ENCODE measurements at places on chromosomes 2 and 18.

- DNase-seq, result no peak
Observed at GRCh38 chr2:209619782-209620181, 151.8 kb upstream of the UNC80 start.

DNA sequence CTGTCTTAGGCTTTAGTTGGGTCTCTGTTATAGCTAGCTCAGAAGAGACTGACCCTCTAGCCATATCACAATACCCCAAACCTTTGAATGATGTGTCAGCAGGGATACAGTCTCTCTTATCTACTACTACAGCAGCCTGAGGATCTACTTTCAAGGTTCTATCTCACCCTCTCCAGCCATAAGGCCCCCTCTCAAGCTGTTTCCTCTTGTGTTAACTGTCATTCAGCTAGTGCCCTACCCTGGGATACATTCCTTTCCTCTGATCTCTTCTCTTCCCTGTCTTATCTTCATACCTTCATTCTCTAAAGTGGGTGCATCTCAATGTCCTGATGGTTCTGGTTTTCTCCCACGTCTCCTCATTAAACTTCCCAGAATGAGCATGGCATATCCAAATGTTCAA, 434.7 kb downstream of the NRXN1 start:
- DNase-seq, result no peak

DNA sequence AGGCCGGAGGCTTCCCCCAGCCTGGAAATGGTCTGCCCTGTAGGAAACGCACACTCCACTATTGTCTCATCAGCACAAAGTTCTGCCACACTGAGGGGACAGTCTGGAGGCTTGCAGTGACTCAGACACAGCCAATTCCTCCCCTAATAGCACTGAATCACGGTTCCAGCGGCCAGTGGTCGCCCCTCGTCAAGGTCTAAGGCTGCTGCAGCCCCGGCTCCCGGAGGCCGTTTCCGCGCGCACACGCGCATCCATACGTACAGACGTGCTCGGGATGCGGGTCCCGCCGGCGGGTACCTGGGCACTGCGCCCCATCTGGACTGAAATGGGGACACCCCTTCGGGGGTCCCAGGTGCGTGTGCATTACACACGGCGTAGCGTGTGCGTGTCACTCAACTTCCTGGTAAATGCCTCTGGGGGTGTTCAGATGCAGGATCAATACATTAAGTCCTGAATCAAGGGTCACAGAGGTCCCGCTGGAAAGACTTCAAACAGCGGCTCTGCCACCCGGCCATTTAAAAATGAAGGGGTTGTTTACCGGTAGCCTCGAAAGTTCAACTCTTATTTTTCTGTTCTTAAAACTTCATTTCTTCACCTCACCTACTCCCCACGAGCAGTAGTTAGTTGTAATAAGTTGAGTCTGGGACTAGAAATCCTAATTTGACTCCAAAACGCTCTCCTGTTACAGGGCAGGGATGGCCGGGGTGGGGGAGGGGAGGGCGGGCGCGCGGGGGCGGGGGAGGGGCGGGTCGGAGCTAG, 572 bp upstream of the ZNF516 start:
- DNase-seq, result no peak

- no peak for DNase-seq
Observed at GRCh38 chr18:57585855-57586250, 649 bp downstream of the FECH start.

DNA sequence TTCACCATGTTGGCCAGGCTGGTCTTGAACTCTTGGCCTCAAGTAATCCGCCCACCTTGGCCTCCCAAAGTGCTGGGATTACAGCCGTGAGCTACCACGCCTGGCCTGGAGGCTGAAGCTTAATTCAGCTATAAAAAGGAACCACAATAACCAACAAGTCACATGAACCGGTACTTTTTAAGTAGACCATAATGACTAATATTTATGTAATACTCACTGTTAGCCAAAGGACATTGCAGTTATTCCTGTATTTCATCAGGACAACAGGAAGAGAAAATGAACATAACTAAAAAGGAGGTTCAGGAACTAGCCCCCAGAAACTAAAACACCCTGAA, 49.0 kb upstream of the TMEM87B start:
- no peak for DNase-seq

- DNase-seq, result no peak
Observed at GRCh38 chr2:203327582-203327900, 653 bp upstream of the ABI2 start.

- DNase-seq, result no peak
Observed at GRCh38 chr2:10932345-10933151, 20.8 kb downstream of the KCNF1 start.

DNA sequence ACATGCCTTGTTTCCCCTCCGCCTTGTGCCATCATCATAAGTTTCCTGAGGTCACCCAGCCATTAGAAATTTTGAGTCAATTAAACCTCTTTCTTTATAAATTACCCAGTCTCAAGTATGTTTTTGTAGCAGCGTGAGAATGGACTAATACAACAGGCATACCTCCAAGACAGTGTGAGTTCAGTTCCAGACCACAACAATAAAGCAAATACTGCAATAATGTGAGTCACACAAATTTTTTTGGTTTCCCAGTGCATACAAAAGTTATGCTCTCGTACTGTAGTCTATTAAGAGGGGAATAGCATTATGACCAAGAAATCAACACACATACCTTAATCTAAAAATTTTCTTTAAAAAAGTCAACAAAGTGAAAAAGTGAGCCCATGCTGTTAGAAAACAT, 217.2 kb downstream of the NR4A2 start:
- no peak for DNase-seq

GRCh38 chr18:38552732-38553321, 987.2 kb upstream of the CELF4 start:
- no peak for DNase-seq

GRCh38 chr2:121897335-121897970, 142.0 kb downstream of the TSN start:
- no peak for DNase-seq

- no peak for DNase-seq
Observed at GRCh38 chr18:57359433-57359832, 7.1 kb downstream of the ST8SIA3 start.

DNA sequence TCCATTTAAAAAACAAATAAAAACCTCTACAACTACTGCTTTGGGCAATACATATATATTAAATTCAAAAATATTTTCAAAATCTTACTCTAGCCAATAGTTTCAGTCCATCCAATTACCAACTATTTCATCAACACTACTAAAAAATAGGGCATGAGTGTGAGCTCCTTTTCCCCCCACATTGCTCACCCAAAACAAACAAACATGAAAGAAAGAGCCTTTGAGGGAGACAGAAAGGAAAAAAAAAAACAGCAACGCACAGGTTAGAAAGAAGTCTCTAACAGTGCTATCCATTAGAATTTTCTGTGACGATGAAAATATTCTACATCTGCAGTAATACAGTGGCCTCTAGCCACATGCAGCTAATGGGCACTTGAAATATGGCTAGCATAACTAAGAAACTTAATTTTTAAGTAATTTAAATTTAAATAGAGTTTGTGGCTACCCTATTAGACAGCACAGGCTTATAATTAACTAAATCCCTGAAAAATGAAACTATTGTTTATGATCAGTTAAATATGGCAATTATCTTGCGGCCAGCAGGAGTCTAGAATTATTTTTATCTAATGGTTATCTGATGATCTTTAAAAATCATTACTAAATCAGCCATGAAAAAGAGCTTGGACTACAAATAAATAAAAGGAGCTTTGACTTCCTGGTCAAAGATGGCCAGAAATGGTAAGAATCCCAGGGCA, 59.2 kb downstream of the RBMS1 start:
- DNase-seq, result no peak

All from stimulated activated CD4-positive, alpha-beta T cell treated with anti-CD3 and anti-CD28 coated beads, Interleukin-12 subunit alpha, Interleukin-12 subunit beta, amount 100 ng/mL, for 24 hours (primary cell).